GM18507 (cell line): ENCODE measurements at places on chromosomes 3 and 15.
A peak's percentile ranks its signal among the peaks of the same experiment; 100 is the strongest.

- DNase-seq, result no peak
Observed at GRCh38 chr3:10510086-10510742, 4.8 kb upstream of the ATP2B2 start.

- DNase-seq, result no peak
Observed at GRCh38 chr15:98375513-98376340, 272.6 kb upstream of the IGF1R start.

DNA sequence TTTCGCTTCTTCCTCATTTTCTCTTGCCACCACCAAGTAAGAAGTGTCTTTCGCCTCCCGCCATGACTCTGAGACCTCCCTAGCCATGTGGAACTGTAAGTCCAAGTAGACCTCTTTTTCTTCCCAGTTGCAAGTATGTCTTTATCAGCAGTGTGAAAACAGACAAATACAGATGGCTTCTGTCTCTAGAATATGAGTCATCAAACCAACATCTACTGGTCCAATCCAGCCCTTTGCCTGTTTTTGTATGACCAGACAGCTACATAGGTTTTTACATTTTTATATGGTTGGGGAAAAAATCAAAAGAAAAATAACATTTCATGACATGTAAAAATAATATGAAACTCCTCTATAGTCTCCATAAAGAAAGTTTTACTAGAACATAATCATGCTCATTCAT, 118.7 kb upstream of the PTPRG start:
- no peak for DNase-seq

GRCh38 chr3:103752986-103753385, 1318.2 kb downstream of the ZPLD1 start:
- DNase-seq, result no peak

- DNase-seq, result no peak
Observed at GRCh38 chr3:153848702-153849101, 272.5 kb upstream of the ARHGEF26 start.

DNA sequence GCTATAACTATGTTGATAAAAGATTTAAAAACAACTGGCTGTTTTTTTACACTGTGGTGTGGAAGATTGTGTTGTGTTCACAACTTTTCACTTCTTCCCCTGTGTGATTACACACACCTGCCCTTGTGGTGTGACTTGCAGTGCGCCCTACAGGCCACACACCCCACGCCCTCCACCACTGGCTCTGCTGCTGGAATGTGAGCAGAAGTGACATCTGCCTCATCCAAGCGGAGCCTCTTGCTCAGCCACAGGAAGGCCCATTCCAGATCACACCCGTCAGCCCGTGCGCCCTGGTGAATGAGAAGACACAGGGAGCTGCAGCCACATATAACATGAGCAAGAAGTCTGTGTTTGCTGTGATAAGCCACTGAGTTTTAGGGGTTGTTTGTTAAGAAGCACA, 7.0 kb downstream of the CCR2 start:
- no peak for DNase-seq

GRCh38 chr3:144859161-144859560, 887.5 kb downstream of the DIPK2A start:
- no peak for DNase-seq

- peak; percentile 30 for DNase-seq
Observed at GRCh38 chr3:177449360-177450006, 252.2 kb upstream of the TBL1XR1 start.

DNA sequence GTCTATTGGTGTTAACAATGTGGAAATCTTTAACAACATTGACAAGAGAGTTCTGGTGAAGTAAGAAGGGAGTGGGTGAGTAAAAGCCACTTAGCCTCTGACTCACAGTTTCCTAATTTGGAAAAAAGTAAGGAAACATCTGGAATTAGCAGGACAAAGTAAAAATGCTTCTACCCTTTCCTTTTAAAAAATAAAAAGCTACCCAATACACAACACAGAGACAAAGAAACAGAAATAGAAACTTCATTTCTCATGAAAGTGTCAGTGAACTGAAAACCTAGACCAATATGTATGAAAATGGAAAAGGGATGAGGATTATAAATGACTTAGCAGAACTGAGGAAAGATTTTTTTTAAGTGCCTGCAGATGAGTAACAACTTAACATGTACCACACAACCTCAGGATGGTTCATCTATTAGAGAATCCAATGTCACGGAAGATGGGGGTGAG, 65.4 kb downstream of the SSR3 start:
- no peak for DNase-seq

- DNase-seq, result no peak
Observed at GRCh38 chr3:100697172-100697571, 12.1 kb upstream of the TFG start.

DNA sequence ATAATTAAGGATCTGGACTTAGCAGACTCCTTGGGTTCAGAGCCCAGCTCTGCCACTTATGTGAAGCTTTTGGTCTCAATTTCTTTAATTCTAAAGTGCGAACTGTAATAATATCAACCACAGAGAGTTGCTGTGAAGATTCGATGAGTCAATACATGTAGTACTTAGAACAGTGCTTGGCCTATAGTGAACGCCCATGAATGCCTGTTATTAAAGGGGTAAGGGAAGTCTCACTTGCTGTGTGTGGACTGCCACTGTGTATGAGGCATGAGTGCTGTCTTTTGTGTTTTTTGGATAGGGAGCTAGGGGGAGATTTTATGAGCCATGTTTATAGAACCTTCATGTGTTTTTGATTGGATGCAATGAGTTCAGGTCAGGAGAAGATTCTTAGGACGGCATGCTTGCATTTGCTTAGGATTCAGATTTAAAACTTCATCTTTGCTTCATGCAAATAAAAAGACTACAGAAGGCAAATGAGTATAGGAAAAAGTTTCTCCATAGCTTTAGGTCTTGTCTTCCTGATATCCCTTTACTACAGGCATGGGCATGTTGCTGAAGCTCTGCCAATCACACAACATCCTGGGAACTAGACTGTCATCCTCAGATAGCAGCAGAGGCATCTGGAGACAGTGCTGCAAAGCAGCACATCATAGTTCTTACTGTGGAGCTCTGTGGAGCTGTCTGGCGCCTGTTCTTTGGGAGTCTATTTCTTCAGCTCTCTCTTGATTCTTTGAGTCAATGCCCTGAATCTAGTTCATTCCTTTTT, 50.0 kb downstream of the PLS1 start:
- DNase-seq, result no peak

DNA sequence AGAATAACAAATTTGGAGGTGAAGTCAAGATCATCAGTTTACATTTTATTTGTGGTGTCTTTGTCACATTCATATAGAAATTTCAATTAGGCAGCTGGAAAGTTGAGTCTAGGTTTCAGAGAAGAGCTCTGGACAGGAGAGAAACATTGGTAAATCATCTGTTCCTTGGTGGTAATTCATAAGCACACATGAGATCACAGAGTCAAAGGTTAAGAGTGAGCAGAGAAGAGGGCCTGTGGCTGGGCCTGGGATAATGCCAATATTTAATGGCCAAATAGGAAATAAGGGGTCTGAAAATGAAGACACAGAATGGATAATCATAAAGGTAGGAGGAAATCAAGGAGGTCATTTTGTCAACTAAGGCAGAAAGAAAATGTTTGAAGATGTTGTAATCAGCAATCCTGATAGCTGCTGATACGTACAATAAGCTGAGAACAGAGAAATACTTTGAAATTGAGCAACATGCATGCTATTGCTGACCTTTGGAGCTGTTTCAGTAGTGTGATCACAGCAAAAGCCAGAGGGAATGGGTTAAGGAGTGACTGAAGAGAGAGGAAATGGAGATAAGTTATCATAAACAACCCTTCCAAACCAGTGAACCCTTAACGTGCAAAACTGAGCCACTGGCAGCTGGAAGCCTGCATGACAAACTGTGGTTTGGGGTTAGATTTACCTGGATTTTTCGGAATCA, 692.8 kb downstream of the AGBL1 start:
- DNase-seq, result no peak

DNA sequence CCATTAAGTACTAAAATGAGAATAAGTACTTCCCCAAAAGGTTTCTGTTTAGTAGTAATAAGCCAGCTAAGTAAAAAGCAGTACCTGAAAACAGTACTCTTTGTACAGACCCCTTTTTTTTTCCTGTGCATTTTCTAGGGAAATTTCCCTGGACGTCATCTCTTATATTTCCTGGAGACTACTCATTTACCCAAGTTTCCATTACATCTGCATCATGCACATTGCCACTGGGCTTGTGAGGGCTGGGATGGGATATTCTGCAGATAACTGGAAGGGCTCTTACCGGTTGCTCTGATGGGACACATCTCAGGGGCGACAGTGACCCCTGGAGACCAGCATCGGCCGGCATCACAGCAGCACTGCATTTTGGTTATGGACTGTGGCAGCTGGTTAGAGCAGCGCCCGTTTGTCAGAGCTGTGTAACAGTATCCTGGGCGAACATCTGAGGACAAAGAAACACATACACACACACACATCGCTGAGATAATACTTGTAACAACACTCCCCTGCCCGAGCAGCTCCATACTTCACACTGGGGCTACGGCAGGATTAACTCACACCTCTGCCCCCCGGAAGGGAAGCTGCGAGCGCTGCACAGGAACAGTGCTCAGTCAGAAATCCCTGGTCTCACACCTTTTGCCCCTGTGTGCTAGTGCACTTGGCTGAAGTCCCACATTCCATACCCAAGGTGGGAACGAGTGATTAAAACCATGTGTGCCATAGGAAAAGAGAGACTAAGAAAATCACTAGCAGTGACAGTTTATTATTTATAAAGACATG, 124.9 kb downstream of the FBN1 start:
- no peak for DNase-seq

DNA sequence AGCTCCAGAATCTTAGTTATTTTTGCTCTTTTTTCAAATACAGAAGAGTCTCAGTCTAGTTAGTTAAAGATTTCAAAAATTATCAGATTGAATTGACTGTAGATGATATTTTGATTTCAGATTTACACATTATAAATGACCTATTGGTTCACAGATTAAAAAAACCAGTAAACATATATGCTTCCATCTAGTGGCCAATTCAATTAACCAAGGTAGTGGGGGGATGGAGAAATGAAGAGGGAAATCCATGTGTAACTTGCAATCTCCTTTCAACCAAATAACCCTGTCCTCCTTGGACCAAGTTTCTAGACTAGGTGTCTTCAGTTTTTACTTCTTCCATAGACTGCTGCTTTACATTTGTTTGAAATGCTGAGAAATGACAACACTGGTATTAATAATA, 789.8 kb downstream of the ROBO1 start:
- no peak for DNase-seq

DNA sequence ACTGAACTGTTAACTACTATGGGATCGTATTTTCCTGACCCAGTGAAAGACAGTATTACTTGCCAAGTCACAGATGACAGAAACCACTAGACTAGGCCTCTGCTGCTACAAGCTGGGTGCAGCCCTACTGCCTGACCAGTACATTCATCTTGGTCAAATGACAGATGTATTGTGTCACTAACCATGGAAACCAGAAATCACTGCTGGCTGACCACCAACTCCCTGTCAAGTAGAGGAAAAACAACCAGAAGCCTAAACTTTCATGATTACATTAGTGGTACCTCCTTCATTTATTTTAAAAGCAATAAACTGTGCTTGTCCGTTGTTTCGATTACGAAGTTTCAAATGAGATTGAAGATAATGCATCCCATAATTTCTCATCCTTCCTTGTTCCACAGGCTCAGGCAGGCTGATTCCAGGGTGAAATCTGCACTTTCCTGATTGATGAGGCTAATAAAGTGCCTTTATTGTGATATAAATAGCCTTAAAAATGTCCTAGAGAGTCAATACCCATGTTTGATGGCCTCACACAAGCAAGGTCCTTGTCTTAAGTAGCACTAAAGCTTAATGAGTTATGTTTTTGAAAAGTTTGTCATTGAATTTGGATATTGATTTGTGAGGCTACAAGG, 309.7 kb downstream of the LSAMP start:
- no peak for DNase-seq

GRCh38 chr15:39919411-39919747, 687 bp downstream of the GPR176 start:
- DNase-seq, result no peak

- no peak for DNase-seq
Observed at GRCh38 chr3:101778385-101779046, 495 bp upstream of the NXPE3 start.

DNA sequence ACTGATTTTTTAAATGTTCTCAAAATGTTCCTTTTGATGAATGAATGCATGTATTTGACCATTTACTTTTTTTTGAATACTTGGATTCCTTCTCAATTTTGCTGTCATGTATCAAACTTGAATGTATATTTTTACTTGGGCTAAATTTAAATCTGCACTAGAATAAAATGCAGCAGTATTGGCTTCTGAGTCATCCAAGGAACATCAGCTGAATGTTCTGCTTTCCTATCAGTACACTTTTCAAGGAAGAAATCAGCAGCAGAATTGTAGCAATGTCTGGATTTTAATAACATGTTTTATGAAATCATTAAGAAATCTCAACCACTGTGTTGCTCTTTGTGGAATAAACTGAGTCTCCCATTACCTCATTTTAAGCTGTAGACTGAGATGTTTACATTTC, 57.0 kb upstream of the COL6A6 start:
- DNase-seq, result no peak

DNA sequence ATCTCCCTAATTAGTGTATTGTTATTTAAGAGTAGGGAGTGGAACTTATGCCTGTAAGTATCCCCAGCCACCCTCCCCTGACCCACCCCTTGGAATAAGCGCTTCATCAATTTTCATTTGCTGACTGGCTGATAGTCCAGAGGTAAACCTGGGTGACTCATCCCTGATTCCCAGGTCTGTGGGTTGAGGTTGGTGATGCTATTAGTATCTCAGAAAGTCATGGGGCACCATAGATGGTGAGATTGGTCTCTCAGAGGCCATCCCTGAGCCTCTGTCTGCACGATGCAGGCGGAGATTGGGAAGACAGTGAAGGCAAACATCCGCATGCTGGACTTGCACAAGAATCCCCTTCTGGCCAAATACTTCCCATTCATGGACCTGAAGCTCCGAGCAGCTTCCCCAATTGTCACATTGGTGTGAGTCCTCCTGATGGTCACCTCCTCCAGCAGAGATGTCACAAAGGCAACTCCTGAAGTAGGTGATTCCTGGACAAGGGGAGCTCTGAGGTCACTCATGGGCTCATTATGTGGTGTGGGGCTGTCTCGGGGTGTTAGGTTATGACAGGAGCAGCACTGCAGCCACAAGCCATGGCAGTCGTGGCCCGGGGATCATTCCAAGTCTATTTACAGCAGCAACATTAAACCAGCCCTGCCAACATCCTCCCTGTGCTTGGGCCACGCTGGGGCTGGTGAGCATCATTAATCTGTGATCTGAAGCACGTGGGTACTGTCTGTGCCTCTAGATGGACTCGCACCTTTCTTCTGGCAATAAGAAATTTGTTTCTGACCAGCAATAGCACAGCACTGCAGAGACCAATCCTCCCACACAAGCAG, 6.8 kb upstream of the TXNRD3 start:
- DNase-seq, result no peak

- no peak for DNase-seq
Observed at GRCh38 chr15:69074001-69074842, 59.7 kb downstream of the NOX5 start.
